OCI-M1 (cell line): ENCODE measurements at places on chromosomes 6 and 20.
A peak's percentile ranks its signal among the peaks of the same experiment; 100 is the strongest.

DNA sequence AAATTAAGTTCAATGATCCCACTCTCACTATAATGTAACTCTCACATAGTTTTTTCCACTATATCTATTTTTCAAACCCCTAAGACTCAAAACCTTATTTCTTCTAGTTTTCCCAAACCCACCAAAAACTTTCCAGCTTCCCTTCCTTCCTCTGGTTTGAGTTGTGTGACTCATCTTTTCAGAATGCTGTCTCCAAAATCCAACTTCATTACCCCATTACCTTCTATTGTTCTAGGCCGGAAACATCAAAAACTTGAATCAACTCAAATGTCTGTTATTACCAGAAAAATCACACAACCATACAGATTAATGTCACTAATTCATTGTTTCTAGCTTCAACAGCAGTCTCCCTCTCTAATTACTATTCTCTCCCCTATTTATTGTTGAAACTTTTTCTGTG is 1090.3 kb downstream of the HACE1 start:
- no peak for DNase-seq

GRCh38 chr6:26288155-26288554 is 76.8 kb upstream of the BTN3A2 start:
- no peak for DNase-seq

DNA sequence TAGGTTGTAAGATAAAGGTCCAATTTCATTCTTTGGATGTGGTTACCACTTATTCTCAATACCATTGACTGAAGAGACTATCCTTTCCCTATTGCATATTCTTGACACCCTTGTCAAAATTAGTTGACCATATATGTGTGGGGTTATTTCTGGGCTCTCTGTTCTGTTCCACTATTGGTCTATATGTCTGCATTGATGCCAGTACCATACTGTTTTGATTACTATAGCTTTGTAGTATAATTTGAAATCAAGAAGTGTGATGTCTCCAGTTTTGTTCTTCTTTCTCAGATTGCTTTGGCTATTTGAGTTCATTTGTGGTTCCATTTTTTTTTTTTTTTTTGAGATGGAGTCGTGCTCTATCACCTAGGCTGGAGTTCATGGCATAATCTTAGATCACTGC is 8.1 kb upstream of the LRP11 start:
- no peak for DNase-seq

DNA sequence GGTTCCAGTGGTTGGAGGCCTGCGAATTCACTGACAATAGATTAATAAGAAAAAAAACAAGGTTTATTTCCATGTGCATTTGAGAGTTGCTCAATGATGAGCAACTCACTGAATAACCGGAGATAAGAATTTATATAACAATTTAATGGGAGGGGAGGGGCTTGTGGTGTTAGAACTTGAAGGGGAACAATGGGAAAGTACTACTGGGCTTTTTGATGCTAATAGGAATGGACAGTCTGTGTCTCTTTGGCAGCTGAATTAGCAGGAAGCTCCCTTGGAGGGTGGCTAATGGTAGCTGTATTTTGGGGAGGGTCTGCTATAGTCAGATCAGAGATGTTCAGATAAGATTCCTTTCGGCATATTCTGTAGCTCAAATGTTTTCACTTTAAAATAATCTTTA is 62.4 kb upstream of the GMDS start:
- DNase-seq: no peak

DNA sequence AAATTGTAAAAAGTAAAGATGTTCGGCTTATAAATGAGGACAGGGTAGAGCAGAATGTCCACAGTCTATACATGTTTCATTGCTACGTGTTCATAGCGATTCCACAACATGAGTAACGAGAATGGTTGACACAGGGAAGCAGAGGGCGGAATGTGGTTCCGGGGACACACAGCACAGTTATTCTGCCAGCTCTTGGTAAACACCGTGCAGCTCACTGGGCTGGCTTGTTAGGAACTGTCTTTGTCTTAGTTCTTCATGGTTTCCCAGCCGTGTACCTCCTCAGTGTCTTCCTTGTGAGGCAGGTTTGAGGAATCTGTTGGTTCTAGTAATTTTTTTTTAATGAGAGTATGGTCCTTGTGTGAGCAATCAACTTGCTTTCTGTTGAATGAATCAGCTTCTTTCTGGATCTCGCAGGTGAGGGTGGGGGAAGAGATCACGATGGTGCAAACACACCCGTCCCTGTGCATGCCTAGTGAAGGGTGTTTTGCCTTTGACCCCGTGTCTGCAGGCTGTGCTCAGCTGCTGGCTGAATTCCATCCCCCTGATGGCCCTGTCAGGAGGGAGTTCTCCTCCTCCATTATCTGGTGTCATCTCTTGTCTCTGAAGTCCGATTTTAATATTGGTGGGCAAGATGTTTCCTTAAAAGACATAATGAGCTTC is 168.2 kb downstream of the SMOC2 start:
- no peak for DNase-seq

DNA sequence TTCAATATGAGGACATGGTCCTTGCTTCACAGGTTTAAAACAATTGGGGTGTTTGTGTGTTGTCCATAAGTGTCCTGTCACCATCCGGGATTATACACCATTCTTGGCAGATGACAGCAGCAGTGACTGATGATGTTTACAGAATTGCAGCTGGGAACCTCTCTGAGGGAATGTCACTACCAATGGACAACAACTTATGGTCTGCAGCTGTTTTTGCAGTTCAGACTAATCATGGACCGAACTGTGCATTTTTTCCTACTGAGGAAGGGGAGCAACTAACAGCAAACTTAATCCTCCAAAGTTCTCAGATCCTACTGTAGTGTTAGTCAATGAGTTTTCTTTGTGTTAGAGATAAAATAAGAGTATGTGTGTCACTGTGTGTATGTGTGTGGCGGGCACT is 26.0 kb downstream of the FAM229B start:
- no peak for DNase-seq

- DNase-seq: no peak
Observed at GRCh38 chr6:73657201-73657600, 3.4 kb upstream of the SLC17A5 start.

DNA sequence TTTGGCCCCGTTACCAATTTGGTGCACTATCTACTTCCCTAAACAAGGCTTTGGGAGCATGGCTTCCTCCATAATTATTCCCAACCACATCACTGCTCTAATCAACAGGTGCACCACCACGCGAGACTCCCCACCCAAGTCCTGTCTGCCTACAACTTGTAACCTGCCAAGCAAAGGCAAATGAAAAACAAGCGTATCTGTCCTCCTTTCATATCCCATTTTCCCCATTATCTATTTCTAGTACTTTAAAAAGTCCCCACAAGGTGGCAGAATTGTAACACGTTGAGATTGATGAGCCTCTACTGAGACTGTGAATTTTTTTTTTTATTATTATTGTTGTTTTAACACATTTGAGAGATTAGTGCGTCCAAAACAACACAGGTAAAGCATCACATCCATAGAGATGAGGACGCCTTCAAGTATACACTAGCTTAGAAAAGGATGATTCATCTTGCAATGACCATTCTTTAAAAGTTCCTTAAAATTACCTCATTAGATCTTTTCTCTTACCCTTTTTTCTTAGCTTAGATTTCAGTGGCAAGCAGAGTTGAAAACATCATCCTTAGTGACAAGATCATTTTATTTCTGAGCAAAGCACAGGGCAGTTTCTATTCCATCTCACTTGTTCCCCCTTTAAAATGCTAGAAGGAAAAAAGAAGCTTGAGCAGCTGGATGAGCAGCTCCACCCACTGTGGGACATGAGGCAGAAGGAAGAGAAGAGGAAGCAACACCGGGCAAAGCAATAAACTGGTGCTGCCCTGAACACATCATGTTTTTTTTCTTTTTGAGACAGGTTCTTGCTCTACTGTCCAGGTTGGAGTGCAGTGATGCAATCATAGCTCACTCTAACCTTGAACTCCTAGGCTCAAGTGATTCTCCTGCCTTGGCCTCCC is 210.8 kb downstream of the ARHGAP18 start:
- DNase-seq: peak; percentile 88

GRCh38 chr20:3446779-3447178 is 24.0 kb upstream of the ATRN start:
- DNase-seq: peak; percentile 91

DNA sequence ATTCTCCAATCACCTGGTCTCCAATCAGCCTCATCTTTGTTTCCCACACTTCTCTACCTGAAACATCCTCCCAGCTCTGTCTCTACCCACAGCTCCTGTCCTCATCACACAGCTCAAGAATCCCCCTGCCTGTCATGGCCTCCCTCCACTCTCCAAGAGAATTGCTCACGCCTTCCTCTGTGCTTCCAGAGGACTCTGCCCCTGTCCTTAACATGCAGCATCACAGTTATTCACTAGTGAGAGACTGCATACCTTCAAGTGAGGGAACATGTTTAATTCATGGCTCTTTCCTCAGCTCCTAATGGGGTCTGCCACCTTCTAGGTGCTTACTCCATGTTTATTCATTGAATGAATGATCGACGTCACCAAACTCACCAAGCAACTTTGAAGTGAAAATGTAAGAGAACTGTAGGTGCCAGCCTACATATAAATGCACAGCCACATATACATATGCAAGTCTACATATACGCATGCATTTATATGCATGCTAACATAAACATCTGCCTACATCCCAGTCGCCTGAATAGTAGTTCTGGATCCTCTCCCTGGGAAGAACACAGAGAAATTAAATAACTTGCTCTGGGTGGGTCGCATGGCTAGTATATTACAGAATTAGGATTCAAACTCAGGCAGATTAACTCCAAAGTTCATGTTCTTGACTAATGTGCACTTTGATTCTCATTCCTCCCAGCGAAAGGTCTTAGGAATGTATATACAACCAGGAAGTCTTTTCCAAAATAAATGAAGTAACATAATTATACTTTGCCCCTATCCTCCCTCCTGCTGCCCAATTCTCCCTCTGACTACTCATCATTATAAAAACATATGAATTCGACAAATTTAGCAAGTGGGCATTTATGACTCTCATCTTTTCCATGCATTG is 295.6 kb downstream of the MAFB start:
- no peak for DNase-seq

DNA sequence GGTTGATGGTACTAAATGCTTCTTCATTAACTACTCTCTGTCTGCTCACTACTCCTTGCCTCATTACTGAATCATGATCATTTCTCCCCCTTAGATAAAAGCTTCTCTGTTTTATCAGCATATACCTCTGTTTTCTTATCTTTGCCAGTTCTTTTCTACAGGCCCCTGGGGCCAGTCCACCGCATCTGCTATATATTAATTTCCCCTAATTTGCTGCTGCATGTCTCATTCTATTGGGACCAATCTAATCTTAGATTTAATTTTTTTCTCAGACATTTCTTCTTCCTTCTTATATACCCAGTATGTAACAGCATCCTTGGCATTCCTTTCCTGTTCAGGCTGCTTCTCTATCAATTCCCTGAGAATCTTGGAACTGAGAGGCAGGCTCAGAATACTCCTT is 51.2 kb downstream of the GRIK2 start:
- DNase-seq: no peak

DNA sequence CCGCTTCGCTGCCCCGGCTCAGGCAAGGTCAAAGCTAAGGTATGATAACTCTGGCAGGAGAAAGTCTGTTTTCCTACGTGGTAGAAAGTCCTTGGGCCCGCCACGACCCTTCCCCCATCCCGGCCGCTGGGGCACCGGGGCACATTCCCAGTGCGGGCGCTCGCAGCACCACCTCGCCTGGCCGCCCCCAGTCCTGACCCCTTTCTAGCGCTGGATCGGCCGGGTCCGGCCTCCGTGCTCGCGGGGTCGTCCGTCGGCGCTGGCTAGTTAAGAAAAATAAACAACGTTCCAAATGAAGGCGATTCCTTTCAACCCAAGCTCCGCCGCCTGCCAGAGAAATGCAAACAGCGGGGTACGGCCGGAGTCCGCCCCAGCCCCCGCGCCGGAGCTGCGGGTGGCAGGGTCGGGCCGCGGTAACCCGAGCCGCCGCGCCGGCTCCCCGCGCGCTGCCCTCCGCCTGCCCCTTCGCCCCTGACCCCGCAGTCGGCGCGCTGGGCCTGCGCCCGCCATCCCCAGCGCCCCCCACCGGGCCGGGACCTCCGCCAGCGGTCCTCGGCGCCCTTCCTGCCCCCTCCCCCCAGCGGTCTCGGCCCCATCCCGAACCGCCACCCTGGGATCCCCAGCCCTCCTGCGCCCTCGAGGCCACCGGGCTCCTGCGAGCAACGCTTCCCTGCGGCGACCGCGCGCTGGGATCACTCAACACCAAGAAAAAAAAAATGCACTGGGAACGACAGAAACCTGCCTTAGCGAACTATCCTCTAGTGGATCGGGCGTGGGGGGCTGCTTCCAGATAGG is 37.6 kb downstream of the NCR2 start:
- DNase-seq: no peak

- DNase-seq: peak; percentile 28
Observed at GRCh38 chr6:15274692-15275387, 29.0 kb downstream of the JARID2 start.

DNA sequence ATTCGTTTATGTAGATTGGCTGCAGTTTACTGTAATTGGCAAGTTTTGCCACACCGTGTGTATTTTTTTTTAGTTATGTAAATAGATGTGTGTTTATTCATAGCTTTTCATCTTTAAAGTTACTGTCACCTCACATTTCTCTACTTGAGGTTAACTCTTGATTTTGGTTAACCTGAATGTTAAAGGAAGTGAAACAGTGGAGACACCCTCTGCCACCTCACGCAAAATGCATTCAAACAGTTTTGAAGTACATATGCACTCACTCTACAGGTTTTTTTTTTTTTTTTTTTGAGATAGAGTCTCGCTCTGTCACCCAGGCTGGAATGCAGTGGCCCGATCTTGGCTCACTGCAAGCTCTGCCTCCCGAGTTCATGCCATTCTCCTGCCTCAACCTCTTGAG is 17.7 kb downstream of the OR2A4 start:
- DNase-seq: no peak

DNA sequence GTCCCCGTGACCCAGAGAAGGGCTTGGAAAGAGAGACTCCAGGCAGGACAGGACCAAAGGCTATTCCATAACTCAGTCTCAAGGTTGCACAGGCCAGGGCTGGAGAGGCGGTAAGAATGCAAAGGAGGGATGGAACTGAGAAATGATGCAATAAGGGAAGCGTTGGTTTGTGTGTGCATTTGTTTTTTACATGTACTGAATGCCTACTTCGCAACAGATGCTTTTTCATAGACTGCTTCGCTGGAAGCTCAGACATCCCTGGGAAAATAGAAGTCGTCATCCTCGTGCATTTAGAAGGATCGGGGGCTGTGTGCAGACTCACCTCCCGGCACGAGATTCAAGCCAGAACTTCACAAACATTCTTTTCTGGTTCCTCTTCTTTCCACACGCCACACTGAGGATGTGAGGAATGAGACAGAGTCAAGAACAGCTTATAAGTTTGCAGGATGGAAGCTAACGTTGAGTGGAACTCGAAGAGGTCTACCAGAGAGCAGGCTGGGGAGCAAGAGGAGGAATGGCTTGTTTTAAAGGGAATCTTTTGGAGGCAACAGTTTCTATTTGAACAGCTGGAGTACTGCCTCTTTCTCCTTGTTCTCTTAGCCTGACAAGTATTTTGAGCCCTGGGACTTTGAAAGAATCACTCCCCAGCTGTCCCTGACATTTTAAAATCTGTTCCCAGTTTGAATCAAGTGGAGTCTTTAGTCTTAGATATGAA is 19.3 kb upstream of the LY86 start:
- DNase-seq: peak; percentile 27

DNA sequence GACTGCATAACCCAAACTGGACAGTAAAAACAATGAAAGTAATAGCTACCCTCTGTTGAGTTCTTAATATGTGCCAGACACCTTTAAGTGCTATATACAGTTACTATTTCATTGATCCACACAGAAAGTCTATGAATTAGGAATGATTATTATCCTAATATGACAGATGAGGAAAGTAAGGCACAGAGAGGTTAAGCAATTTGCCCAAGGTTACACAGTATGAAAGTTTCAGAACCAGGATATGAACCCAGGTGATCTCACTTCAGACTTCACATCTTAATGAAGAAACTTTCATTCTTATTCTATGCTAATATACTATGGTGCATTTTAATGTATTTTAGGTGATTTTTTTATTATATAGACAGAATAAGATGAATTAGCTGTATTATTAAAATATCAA is 40.6 kb upstream of the RIPPLY2 start:
- DNase-seq: no peak
